ENCODE measurements at places on chromosomes 4 and X.

- DNase-seq = no peak
These were observed 944.4 kb upstream of the FTHL17 start for GRCh38 chrX:32016195-32016594.

GRCh38 chr4:36509845-36510244 lies 228.4 kb downstream of the DTHD1 start:
- no peak for DNase-seq

DNA sequence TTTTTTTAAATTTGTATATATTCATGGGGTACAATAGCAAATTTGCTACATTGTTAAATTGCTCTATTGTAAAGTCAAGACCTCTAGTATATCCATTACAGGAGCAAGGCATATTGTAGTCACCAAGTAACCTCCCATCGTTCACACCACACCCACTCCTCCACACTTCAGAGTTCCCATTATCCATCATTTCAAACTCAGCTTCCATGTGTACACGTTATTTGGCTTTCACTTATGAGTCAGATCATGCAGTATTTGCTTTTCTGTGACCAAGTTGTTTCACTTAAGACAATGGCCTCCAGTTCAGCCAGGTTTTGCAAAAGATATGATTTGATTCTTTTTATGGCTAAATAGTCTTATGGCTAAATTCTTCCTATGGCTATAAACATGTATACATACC lies 2614.2 kb downstream of the PCDH7 start:
- no peak for DNase-seq

GRCh38 chrX:109830157-109830703 lies 97.2 kb upstream of the ACSL4 start:
- DNase-seq = no peak

DNA sequence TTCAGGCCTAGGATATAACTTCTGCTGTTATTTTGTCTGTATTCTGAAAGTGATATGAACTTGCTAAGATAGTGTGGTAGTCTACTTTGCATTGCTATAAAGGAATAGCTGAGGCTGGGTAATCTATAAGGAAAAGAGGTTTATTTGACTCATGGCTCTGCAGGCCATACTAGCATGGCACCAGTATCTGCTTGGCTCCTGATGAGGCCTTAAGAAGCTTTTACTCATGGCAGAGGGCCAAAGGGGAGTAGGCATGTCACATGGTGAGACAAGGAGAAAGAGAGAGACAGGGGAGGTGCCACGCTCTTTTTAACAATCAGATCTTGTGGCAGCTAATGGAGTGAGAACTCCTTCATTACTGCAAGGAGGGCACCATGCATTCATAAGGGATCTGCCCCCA lies 247.3 kb downstream of the GPAT3 start:
- no peak for DNase-seq

GRCh38 chr4:144901141-144901540 lies 196.9 kb downstream of the ANAPC10 start:
- DNase-seq = no peak

- DNase-seq = no peak
These were observed 3.4 kb downstream of the SLC7A11 start for GRCh38 chr4:138238521-138239292.

- no peak for DNase-seq
These were observed 36.0 kb downstream of the ARHGAP6 start for GRCh38 chrX:11629593-11630211.

Measured in ecto neural progenitor cell (in vitro differentiated cells).